ENCODE measurements at places on chromosomes 4 and X.

DNA sequence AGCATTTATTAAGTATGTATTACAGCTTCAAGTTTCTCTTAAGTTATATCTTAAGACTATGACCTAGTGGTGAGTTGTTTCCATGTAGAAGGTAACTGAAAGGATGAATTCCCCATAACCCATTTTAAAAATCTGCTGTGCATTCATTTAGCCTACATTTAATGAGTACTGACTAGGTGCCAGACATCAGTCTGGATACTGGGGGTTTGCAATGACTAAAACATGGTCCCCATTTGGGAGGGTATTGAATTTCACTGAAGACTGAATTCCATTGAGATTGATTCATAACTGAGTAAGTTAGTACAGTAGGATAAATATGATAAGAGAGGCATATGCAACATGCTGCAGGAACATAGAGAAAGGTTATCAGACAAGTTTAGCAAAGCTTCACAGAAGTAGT, 241.5 kb downstream of the FRAS1 start:
- no peak for DNase-seq

GRCh38 chr4:16884673-16885460, 13.6 kb downstream of the LDB2 start:
- DNase-seq = no peak

DNA sequence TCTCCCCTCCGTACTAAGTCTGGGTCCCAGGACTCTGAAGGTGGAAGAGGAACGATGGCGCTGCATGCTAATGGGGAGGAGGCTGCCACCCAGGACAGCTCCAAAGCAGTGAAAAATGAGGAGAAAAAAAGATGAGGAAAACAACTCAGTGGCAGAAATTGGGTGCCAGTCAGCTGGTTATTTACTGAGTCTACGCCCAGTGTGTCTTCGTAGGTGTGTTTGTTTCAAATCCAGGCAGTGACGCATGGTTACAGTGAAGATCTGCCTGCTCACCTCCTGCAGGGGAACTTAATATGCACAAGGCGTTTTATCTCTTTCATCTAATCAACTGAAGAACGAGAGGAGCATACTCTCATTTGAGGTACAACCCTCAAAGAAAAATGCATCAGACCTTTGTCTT, 70.9 kb upstream of the FBXW7 start:
- DNase-seq = no peak

GRCh38 chrX:79110731-79111130, 33.8 kb upstream of the GPR174 start:
- DNase-seq = no peak

- DNase-seq = no peak
Observed at GRCh38 chrX:39726771-39727170, 371.0 kb downstream of the BCOR start.

GRCh38 chr4:87069037-87069742, 134.4 kb downstream of the AFF1 start:
- DNase-seq = no peak

- DNase-seq = peak; percentile 41
Observed at GRCh38 chrX:55754861-55755294, 37.3 kb downstream of the RRAGB start.

DNA sequence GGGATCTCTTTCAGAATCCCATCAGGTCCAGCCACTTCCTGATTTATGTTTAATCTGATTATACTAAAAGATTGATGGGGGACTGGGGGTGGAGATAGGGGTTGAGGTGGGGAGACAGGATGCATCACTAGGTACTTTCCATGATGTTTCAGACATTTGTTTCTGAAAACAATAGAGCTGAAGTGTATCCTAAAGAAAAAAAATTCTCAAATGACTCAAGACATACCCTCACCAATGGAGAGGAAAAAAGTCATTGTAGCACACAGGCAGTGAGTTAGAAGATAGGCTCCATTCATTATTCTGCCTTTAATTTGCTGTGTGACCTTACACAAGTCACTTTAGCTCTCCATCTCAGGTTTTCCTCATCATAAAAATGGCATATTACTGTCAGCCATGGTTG, 33.1 kb downstream of the LHFPL1 start:
- no peak for DNase-seq

GRCh38 chr4:141391293-141391692, 170.6 kb downstream of the ZNF330 start:
- DNase-seq = no peak

DNA sequence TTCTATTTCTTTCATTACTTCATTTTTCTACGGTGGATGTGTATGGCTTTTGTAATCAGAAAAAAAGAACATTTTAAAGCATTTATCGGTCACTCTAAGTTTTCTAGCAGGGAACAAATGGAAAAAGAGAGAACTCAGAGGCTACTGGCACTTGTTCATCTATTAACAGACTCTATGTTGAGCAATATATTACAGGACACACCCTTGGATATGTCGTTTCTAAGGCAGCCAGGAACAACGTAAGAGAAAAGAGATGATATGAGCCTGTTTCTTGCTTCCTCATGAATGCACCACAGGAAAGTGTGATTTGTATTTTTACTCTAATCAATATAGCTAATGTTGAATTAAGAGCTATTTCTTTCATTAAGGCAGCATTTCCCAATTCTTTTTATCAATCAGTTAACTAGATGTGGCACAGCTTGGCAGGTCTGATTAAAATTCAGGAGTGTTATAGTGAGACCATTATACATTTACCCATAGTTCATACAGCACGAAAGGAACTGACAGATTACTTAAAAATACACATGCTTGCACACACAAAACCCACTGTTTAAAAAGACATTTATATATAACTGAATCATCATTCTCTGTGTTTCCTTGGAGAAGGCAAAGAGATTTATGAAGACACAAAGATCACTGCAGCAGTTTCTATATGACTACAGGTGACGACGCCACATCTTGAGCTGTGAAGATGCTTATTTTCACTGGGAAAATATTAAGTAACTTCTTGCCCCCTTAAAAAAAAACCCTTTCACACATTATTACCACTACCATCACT, 13.0 kb downstream of the RAB9B start:
- no peak for DNase-seq

GRCh38 chr4:61210186-61210939, 10.2 kb downstream of the ADGRL3 start:
- no peak for DNase-seq

- DNase-seq = no peak
Observed at GRCh38 chrX:26653050-26653449, 437.1 kb downstream of the MAGEB5 start.

DNA sequence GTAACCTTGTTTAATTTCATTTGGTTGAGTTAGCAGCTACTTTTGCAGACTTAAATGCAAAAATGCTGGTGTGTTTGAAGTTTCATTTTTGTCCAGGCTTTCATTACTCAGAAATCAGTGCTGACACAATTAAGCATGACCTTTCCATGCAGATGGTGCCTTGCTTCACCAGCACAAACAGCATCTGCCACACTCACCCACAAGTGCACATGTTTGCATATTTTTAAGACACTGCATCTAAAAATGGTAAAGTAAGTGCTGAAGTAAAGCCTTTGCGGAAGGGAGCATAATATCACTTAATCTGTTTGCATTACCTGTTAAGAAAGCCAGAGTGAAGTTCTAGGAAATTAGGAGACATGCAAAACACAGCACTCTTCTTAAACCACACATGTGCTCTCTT, 7.3 kb upstream of the DAPP1 start:
- no peak for DNase-seq

DNA sequence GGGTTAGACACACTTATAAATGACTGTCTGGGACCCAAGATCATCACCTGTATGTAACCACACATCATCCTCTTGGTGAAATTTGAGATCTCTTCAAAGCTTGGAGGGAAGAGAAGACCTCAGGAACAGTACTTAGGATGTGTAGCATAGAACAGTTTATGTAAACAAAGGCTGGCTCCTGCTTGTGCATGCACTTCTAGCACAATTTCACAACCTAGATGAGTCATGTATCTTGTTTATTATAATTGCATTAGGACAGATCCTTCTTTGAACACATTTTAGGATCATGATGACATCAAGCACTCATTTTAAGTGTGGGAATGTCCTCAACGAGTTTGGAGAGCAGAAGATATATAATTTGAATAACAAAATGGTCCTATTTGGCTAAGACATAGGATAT, 26.3 kb upstream of the ZMAT1 start:
- DNase-seq = no peak

- DNase-seq = no peak
Observed at GRCh38 chr4:146640021-146640464, 1.4 kb downstream of the POU4F2 start.

Measured in GM13976 (cell line).